Right cardiac atrium (tissue), 5 donors: ENCODE measurements at places on chromosomes 2 and 18. TPM values are rescaled to one million over a fixed set of nuclear protein-coding genes. Genes with fewer than 3 reads are reported as not detected.

Gene CKAP2L
- polyA plus RNA-seq: not detected

Gene MSGN1
- not detected for polyA plus RNA-seq

Gene LOXHD1
- 0.34 TPM for polyA plus RNA-seq

DNA sequence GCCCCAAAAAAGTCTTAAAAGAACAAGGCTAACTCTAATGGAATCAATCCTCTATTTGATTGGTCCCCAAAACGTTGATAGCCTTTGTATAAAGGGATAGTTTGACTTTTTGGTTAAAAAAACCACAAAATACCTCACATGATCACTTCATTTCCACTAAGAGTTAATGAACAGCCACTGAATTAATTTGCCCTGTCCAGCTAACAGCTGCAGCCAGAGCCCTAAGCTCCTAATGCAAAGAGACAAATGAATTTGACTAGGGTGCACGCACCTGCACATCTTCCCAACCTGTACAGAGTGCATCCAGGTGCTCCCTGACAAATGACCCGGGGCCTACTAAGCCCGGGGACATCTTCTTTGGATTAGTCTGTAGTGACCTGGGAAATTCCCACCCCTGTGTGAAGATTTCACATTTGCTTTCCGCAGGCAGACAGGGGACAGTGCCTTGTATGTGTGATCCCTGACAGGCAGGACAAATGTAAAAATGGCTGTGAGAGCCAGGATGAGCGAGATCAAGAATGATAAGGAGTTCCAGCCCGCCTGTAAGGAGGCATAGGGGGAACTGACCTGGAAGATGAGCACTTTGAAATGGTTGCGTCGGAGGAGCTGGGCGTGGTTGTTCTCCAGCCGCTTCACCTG is 893 bp downstream of the CAVIN2 start:
- DNase-seq: no peak

DNA sequence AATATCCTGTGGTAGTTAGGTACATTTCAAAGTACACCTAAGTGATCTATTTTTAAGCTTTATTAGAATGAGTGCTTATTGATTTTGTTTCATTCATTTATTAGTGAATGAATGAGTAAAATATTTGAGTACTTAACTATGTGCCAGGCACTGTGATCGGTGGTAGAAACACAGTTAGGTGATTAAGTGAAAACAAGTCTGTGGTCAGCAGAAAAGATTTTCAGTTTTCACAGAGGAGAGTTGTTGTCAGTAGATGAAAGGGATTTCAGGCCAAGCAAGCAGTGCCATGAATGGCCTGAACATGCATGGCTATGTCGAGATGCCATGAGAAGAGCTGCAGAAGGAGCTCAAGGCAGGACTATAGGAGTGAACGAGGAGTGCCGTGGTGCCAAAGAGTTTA is 85.9 kb downstream of the SPTBN1 start:
- no peak for DNase-seq

DNA sequence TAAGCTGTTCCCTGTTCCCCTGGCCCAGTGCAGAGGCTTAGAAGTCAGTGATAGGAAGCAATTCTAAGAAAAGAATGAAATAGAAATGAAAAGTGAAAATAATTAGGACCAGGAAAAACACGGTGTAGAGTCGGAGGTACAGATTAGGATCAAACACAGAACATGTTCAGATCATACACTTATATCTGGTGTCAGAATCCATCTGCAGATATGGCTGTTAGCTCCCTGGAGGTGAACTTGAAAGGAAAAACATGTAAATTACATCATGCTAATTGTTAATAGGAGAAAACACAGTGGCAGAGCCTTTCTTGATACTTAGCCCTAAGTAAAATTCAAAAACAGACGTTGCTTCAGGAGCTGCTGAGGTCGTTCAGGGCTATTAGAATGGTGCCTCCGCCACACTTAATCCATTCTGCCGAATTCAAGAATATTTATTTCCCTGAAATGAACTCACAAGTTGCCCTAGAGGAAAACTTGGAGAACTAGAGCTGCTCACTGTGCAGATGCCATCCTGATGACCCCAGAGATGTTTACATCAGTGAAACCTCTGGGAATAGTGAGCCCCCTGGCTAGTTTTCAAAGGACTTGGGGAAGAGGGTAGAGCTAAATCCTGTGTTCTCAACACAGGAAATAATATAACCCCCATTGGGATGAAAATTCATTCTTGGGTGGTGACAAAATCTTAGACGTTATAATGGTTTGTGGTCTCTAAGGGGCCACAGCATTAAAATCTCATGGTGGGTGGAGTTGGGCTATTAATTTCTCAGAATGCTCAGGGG is 27.5 kb downstream of the LPIN1 start:
- no peak for DNase-seq

DNA sequence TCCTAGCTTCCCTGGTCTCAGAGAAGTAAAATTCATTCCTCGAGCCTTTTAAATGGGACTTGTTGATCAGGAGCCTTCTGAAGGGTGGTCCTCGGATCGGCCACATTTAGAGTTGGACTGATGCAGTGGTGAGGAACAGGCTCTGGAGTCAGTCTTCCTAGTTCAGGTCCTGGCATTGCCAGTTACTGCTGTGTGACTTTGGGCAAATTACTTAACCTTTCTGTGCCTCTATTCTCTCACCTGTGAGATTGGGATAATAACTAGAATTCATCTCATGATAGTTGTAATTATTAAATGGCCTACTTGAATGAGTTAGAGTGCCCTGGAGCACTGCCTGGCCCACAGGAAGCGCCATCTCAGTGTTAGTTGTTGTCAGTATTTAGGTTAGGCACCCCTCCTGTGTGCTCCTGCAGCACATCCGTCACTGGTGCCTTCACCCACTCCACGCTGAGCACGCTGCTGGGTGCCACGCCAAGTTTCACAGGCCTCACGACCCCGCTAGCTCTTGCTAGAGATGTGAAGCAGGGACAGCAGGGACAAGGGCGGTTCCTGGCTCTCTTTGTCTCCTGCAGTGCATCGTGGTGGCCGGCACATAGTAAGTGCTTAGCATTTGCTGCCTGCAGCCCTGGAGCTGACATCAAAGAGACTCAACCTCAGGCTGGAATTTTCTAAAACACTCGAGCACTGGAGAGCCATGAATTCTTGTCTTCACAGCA is 122.9 kb downstream of the FAM210A start:
- peak; percentile 74 for DNase-seq
